ENCODE measurements at places on chromosomes 3 and 15.

DNA sequence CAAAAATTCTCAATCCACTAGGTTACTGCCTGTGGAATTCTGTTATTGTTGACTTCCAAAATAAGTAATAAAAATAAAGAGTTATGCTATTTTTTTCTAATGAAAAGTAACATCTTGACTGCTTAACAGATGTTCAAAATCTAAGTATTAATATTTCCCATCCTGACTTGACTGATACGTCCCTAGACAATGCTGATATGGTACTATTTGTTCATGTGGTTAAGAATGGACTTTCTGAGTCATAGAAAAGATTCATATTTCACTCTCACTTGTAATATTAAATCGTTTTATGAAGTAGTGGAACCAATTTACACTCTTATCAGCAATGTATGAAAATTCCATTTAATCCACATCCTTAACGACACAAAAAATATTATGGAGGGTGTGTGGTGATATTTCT is 104.8 kb upstream of the PLSCR5 start:
- no peak for DNase-seq

DNA sequence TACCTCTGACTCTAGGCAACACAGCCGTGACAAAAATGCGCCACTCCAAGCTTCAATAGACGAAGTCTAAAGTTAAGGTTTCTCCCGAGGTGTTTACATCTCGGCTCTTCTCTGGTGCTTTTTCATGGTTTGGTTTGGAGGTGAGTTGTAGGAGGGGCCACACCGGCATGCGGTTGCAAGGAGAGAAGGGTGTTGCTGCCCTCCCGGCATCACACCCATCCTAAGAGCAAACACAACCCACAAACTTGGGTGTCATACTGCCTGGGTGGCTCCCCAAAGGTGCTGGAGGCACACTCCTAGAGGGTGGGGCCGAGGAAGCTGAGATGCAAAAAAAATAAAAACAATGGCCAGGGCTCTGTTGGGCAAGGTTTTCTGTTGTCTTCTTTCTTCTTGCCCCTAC is 225.2 kb upstream of the ICE2 start:
- no peak for DNase-seq

- no peak for DNase-seq
These were observed 30.4 kb downstream of the TRIM71 start for GRCh38 chr3:32848215-32848614.

DNA sequence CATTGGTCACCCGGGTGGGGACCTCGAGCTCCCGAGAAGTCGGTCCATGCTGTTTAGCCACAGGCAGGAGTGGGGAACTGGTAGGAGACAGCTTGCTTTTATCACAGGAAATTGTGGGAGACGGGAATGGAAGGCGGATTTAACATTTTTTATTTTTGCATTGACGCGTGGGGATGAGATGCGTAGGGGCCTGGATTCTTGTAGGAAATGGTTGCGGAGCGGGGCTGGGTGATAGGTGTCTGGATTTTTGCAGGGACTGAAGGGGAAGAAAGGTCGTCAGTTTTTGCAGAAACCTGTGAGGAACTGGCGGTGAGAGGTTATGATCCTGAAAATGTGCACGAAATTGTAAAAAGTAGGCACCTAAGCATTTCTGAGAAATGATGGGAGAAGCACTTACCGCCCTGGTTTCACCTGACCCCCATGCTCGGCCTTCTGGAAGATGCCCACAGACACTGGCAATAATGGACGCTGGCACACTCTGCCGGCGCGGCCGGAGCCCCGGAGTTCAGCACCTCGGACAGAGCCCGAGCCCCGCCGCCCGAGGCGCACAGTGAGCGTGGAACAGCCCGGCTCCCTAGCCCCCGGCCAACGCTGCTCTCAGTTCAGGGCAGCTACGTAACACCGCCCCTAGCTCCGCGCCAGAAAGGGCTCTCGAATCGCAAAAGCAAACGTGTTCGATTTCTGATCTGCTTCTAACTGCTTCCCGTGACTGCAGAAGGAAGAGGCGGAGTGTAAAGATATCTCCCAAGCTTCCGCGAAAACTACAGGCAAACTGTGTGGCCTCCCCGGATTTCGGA is 928 bp downstream of the ANKRD34C start:
- DNase-seq, result no peak

DNA sequence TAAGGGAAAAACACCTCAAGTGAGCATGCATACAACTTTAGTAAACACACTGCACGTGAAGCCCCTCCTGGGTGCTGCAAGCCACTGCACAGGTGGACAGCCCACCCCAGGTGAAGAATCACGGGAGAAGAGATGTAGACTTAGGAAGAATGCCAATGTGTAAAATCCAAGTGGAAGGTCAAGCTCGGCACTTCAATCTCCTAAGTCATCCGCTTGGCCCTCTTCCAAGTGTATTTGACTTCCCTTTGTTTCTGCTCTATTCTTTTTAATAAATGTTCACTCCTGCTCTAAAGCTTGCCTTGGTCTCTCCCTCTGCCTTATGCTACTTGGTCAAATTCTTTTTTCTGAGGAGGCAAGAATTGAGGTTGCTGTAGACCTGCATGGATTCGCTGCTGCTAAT is 316.6 kb downstream of the EDEM1 start:
- no peak for DNase-seq

- DNase-seq, result no peak
These were observed 87.1 kb downstream of the WDR76 start for GRCh38 chr15:43913941-43914340.

Data from NCI-H1417 treated with DMSO at 0.1 percent for 48 hours (cell line).